ENCODE measurements at places on chromosomes 5 and 9.

GRCh38 chr5:99141534-99142128 lies 212.8 kb upstream of the CHD1 start:
- DNase-seq: no peak

DNA sequence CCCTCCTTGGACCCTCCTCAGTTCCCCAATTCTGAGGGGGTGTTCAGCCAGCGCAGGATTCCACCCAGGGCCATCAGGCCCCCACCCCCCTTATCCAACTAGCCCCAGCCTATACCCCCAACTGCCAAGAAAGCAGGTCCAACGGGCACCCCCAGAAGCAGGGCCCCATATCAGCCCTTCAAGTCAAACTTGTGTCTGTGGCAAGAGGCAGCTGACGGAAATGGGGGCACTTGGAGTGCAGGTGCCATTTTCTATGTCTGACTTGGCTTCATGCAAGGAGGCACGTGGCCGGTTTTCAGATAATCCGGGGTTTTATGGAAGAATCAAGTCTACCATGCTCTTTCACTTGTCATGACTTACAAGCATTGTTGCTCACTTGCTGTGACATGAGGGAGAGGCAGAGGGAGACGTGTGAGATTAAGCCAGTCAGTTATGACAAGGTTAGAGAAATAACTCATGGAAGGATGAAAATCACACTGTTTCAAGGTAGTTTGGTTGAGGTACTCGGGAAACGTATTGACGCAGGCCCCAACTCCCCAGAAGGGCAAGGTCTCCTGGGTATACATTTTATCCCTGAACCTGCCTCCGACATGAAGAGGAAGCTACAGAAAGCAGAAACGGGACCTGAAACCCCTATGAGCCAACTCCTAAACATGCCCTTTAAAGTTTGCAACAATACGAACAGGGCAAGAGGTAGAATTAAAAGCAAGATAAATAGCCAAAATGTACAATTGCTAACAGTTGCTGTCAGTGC lies 26.5 kb upstream of the CLPTM1L start:
- DNase-seq: no peak

- DNase-seq: peak; percentile 14
These were observed 1.3 kb downstream of the GNG10 start for GRCh38 chr9:111662576-111663300.

DNA sequence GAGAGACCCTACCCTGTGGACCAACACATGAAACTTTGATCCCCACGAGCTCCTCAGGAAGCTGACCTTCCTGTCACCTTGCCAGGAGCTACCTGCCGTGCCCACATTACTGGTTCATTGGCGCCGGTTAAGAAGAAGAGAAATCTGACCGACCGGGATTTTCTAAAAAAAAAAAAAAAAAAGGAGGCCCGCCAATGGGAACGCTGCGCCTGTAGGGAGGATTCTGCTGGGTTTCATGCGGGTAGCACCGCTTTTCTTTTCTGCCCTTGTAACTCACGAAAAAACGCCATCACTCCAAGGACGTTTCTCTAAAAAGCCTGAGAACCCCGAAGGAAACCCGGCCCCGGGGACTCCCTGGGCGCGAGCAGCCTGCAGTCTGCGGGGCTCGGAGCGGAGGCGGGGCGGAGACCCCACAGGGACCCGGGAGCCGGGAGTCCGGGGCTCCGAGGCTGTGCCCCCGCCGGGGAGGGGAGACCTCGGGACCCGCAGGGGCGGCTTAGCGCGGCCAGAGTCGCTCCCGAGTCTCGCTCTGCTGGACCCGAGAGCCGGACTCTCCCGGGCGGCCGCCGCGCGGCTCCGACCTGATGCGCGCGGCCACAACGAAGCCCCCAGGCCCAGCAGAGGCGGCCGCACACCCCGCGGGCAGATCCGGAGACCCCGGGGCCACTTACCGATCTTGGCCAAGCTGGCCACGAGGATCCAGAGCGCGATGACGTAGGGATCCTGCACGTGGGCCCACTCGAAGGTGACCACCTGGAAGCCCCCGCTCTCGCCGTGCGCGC lies 617 bp downstream of the SLC9A3 start:
- peak; percentile 52 for DNase-seq

DNA sequence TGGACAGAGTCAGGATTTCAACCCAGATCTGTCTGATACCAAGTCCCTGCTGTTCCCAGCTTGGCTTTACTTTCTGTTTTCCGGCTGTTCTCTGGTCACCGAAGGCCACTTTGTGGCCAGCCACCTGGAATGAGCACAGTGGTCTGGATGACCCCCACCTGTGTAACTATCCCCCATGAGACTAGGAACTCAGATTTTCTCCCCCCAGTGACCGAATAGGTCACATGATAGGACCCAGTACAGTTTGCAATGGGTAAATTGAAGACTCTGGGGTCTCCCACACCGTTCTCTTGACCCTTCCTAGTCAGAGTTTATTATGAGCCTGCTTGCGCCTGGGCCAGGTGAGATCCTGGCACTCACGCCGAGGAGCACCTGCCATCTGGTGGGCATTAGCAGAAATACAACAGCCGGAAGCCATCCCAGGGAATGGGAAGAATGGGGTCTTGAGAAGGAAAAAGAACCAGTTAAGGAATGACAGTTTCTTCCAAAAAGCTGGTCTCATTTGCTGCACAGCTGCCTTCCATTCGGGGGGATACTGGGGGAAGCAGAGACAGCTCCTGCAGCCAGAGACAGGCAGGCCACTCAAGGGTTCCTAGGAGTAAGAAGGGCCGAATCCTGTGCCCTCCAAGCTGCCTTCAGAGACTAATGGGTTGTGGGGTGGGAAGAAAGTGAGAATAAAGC lies 7.1 kb downstream of the PHYHD1 start:
- peak; percentile 69 for DNase-seq

DNA sequence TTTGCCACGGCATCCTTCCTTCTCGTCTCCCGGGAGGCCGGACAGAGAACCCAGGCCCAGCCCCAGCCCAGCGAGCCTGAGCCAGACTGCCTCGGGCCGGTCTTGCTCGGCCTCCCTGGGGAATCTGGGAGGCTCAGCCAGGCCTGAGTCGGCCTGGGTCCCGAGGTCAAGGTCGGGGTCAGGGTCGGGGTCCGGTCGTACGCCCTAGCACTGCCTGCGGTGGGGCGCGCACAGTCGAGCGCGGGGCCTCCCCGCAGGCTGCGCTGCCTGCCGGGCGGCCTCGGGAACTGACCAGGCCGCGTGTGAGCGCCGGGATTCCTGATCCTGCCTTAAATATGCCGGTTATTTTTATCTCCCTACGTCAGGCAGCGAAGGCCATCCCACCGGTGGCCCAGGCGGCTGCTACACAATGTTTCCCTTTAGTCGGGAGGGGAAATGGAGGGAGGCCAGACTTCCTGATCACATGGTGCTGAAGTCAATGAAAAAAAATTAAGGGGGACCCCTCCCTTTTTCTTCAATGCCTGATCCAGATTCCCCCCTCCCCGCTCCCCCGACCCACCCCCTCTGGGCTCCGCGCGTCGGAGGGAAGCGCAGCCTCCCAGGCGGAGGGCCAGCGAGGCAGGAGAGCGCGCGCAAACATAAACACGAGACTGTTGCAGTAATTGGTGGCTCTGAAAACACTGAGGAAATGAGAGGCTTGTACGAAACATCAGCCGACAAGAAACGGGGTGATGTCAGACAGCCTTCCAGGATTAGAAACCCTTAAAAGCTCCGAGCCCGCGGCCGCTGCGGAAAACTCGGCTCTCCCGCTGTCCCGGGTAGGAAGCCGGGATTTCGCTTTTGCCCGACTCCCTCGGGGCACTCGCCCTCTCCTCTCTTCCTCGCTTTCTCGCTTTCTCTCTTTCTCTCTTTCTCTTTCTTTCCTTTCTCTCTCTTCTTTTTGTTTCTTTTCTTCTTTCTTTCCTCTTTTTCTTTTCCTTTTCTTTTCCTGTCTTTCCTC lies 148.2 kb upstream of the KLF4 start:
- peak; percentile 97 for DNase-seq

DNA sequence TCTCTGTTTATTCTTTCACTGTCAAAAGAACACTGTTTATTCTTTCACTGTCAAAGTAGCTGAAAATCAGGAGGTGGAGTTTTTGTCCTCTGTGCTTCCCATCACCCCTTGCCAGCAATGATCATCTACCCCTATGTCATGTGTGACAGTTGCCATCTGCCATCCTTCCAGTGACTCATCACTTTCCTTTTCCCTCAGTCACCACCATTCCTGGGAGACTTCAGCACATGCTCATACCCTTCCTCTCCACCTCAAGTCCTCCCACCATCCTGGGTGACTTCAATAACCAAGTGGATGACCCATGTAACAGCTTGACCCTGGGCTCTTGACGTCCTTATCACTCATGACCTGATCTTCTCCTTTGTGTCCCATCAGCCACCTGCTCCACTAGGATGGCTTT lies 43.3 kb upstream of the RASEF start:
- no peak for DNase-seq

Measured in AG20443 (cell line).